Cardiac muscle cell (in vitro differentiated cells and primary cell): ENCODE measurements at places on chromosomes 7 and 10. TPM values are rescaled to one million over a fixed set of nuclear protein-coding genes. Genes with fewer than 3 reads are reported as not detected.

Gene TSPAN33
- polyA plus RNA-seq: 14.9 and 15.6 TPM in 2 replicates

Gene GATA3
- polyA plus RNA-seq: 4.4 and 11.4 TPM in 2 replicates

Gene CRHR2
- polyA plus RNA-seq: 0.39 and 0.42 TPM in 2 replicates

Gene GHRHR
- not detected in 2 replicates for polyA plus RNA-seq

Gene GGCT
- polyA plus RNA-seq: 66.2 and 81.2 TPM in 2 replicates
